BE2C (cell line): ENCODE measurements at places on chromosomes 4 and X.

DNA sequence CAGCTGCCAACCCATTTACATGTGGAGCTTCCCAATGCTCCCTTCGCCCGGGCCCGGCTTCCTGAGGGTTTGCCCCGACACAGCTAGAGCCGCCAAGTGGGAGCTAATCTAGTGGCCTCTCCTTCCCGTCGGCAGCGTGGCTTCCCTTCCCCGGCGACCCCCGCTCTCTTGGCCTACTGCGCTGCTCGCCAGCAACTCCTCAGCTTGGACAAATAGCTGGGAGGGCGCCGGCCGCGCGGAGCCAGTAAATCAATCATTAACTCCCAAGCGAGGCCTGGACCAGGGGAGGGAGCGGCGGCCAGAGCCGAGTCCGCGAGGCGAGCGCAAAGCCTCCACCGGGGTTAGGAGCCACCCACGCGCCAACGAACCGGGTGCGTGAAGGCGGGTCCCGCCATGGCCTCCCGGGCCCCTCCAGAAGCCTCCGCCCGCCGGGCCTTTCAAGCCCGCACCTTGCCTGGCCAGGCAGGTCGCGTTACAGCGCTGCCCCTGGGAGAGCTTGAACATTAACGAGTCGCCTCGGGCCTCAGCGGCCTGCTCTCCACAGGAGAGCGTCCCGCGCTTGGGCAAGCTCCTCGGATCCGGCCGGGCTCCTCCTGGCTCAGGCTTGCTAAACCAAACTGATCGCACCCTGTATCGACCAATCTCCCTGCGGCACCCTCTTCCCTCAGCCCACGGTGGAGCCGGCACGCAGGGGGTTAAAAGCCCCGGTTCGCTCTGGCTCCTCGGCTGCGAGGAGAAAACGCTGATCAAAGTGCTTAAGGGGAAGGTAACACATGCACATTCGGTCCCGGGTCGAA is 10.6 kb upstream of the BCOR start:
- DNase-seq, result peak; percentile 52

DNA sequence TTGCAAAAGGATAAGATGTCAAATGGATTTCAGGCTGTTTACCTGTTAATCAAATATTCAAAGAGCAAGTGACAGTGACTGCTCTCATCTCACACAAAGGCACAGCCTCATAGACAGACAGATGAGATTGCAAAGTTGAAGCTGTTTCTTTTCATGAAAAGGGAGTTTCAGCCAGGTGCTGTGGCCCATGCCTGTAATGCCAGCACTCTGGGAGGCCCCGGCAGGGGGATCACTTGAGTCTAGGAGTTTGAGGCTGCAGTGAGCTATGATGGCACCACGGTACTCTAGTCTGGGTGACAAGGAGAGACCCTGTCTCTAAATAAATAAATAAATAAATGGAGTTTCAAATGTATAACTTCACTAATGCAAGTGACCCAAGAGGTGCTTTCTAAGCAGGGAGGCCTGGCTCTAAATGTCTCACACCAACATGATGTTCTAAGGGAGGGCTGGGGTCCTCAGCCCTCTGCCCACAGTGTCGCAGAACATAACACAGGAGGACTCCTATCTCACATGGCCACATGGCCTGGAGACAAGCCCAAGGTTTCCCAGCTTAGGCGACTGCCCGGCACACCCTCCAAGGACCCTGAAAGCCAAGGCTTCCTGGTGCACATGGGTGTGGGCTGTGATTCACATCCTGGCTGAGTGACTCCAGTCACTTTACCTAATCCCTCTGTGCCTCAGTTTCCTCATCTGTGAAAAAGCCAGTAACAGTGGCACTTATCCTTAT is 26.8 kb downstream of the PPP2R2C start:
- no peak for DNase-seq

- DNase-seq, result no peak
Observed at GRCh38 chr4:44438687-44439086, 9.9 kb downstream of the KCTD8 start.

DNA sequence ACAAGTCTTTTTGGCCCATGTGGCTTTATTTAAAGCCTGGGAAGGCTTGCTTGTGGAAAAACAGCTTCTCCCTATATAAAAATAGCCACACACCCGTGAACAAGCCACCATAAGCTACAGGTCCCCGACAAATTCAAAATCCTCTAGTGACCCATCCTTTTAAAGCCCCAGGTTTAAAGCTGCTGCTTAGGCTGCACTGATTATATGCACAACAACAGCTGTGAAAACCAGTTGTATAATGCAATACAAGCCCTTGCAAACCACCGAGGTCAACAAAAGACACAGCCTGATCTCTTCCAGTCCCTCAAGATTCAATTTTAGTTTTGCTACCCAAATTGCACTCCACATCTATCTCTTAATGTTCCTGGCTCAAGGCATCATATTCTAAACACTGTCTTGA is 186.0 kb upstream of the WDFY3 start:
- no peak for DNase-seq

GRCh38 chrX:75038925-75039324 is 113.7 kb upstream of the NEXMIF start:
- peak; percentile 8 for DNase-seq

- DNase-seq, result no peak
Observed at GRCh38 chr4:44320833-44321232, 127.8 kb downstream of the KCTD8 start.

- DNase-seq, result no peak
Observed at GRCh38 chr4:37872310-37872988, 18.4 kb upstream of the TBC1D1 start.

GRCh38 chr4:131159261-131159660 is 1989.8 kb upstream of the PCDH10 start:
- DNase-seq, result no peak

GRCh38 chr4:3684546-3684945 is 81.6 kb upstream of the ADRA2C start:
- DNase-seq, result no peak

GRCh38 chr4:183860731-183861130 is 44.4 kb upstream of the STOX2 start:
- DNase-seq, result no peak

- peak; percentile 79 for DNase-seq
Observed at GRCh38 chr4:139556071-139556723, at the start of gene SETD7. SETD7 (minus strand) TSS chr4:139556219; CDS start chr4:139556137, 82 bp downstream.
